ENCODE measurements at places on chromosomes 3 and 15. TPM values are rescaled to one million over a fixed set of nuclear protein-coding genes. Genes with fewer than 3 reads are reported as not detected.

GRCh38 chr15:40498418-40498817, 27.6 kb downstream of the CHST14 start:
- H3K4me1 ChIP-seq = no peaks in the 10 kb centered on the region
- peaks cover 6% of the 10 kb centered on the region for H3K27me3 ChIP-seq
- no peak overlapping the region for H3K4me3 ChIP-seq
- no peak for DNase-seq
- no peak overlapping the region for H3K27ac ChIP-seq
- H3K36me3 ChIP-seq = no peaks in the 10 kb centered on the region

GRCh38 chr3:33433843-33434242, 6.4 kb downstream of the UBP1 start:
- DNase-seq = no peak
- peaks cover 7% of the 10 kb centered on the region for H3K4me1 ChIP-seq
- H3K36me3 ChIP-seq = no peaks in the 10 kb centered on the region
- no peaks in the 10 kb centered on the region for H3K27me3 ChIP-seq
- no peak overlapping the region for H3K4me3 ChIP-seq
- H3K27ac ChIP-seq = no peak overlapping the region

DNA sequence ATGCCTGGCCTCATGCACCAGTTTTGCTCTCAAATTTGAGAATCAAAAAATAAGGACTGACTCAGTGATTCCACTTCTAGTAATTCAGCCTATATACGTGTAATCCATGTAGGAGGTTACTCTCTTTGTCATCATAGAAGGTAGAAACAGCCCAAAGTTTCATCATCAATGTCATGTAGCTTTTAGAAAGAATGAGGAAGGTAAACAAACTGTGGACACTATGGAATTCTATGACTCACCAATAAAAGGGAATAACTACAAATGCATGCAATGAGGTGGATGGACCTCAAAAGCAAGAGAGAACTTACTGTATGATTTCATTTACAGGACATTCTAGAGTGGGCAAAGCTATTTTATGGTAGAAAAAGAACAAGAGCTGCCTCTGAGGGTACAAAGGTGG, 93.2 kb upstream of the LRIG1 start:
- H3K27me3 ChIP-seq = no peaks in the 10 kb centered on the region
- no peak overlapping the region for H3K4me3 ChIP-seq
- H3K4me1 ChIP-seq = no peaks in the 10 kb centered on the region
- H3K36me3 ChIP-seq = no peaks in the 10 kb centered on the region

GRCh38 chr3:95389725-95390313, 1327.0 kb downstream of the NSUN3 start:
- DNase-seq = no peak
- no peaks in the 10 kb centered on the region for H3K4me1 ChIP-seq
- no peaks in the 10 kb centered on the region for H3K27me3 ChIP-seq
- H3K27ac ChIP-seq = no peak overlapping the region

Gene FGF12
- polyA plus RNA-seq = 2.1 TPM

DNA sequence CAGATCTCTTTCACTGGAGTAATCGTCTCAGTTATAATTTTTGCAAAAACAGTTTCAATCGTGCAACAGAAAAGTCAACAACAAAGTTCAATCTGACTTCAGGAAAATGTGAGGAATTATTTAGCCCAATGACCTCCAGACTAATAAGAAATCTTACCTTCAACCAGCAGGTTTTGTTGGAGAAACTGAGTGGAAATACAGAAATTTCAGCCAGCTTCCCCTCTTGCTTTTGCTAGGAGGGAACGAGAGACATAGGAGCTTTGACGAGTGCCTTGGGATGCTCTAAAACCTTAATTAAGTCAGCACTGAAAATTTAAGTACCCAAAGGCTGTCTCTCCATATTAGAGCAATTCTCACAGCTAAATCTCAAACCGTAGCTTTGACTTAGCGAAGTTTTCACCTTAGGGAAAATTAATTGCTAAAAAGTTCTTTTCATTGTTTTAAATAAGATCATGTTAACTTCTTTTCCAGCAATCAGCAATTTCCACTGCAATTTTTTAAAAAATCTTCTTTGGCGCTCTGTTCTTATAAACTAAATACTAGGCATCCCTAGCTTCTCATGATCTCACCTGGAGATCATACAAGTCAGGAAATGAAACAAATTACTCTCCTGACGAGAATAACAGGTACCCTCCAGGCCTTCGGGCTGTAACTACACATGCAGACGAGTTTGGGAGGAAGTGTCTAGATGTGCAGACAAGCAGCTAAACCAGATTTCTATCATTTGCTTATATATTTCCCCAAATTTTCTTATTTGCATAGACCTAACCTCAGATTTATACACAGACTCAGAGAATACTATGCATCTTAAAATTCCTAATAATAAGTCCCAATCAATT, 250.2 kb downstream of the FAM43A start:
- no peak for DNase-seq
- H3K4me1 ChIP-seq = no peaks in the 10 kb centered on the region
- no peaks in the 10 kb centered on the region for H3K36me3 ChIP-seq
- no peak overlapping the region for H3K27ac ChIP-seq

Data from large intestine (tissue), 12 donors.